Naive thymus-derived CD4-positive, alpha-beta T cell (primary cell): ENCODE measurements at places on chromosomes 12 and 14. TPM values are rescaled to one million over a fixed set of nuclear protein-coding genes. Genes with fewer than 3 reads are reported as not detected.

GRCh38 chr14:99757331-99758070, 35.7 kb upstream of the EML1 start:
- DNase-seq, result no peak

GRCh38 chr12:108271951-108272872, 66.9 kb downstream of the CMKLR1 start:
- no peak for DNase-seq

DNA sequence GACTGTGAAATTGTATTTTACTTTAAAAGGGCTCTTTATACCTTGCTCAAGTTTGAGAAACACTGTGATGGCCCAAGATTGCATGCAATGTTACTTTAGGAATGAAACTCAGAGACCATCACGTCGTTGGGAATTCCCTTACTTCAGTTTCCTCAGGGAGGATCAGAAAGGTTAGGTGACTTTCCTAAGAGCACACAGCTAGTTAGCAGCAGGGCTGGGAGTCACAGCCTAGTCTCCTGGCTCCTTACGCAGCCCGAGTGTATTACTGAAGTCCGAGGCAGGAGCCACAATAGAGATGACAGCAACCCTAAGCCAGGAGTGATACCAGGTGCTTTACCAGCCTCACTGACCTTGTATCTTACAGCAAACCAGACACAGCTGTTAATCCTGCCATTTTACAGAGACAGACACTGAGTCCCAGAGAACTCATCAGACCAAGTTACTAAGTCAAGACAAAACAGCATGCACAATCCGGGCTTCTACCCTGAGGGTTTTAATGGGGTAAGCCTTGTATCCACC, 67.0 kb downstream of the RBM19 start:
- DNase-seq, result no peak

The CCDC175 gene
- total RNA-seq, result not detected
